ENCODE measurements at places on chromosomes 4 and X. TPM values are rescaled to one million over a fixed set of nuclear protein-coding genes. Genes with fewer than 3 reads are reported as not detected.
A peak's percentile ranks its signal among the peaks of the same experiment; 100 is the strongest.

The FAM9C gene
- 0.05 TPM for total RNA-seq

The NSUN7 gene
- total RNA-seq = 0.07 TPM

The NWD2 gene
- total RNA-seq = not detected

The GPRIN3 gene
- total RNA-seq = 22.7 TPM

The ATP10D gene
- 3.0 TPM for total RNA-seq

The MAGED4B gene
- total RNA-seq = 2.0 TPM

The RIPPLY1 gene
- not detected for total RNA-seq

The GRID2 gene
- total RNA-seq = not detected

DNA sequence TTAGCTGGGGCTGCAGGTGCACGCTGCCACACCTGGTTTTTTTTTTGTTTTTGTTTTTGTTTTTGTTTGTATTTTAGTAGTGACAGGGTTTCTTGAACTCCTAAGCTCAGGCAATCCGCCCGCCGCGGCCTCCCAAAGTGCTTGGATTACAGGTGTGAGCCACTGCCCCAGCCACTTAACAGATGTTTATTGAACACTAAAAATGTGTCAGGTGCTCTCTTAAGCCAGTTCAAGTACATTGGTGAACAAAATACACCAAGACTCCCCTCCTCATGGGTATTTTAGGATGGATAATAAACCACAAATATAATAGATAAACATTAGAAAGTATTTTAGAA is 69.9 kb downstream of the TRAPPC11 start:
- no peak overlapping the region for H3K4me3 ChIP-seq
- no peaks in the 10 kb centered on the region for H3K36me3 ChIP-seq
- no peaks in the 10 kb centered on the region for H3K27me3 ChIP-seq
- H3K27ac ChIP-seq = no peak overlapping the region

- H3K27ac ChIP-seq = no peak overlapping the region
- H3K36me3 ChIP-seq = no peaks in the 10 kb centered on the region
- H3K4me1 ChIP-seq = no peaks in the 10 kb centered on the region
- no peak for DNase-seq
- no peaks in the 10 kb centered on the region for H3K27me3 ChIP-seq
Observed at GRCh38 chrX:96176921-96177320, 507.7 kb upstream of the DIAPH2 start.

DNA sequence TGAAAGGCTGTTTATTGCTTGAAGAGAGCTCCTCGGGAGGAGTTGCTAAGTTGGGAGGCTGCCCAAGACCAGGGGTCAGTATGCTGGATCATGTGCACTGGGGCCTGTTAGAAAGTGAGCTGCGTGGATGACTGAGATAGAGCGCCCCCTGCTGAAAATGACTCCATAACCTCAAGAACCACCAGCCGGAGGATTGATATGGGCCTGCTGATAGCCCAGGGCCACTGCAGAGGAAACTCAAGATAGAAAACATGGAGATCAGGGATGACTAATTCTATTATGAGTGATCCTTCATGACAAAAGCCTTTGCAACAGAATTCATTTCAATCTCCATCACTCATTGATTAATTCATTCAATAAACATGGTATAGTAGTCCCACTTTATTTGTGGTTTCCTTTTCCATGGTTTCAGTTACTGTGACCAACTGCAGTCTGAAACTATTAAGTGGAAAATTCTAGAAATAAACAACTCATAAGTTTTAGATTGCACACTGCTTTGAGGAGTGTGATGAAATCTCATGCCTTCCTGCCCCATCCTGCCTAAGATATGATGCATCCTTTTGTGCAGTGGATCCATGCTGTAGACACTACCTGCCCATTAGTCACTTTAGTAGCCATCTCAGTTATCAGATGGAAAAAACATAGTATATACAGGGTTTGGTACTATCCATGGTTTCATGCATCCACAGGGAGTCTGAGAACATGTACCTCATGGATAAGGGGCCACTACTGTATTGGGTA is 126.7 kb upstream of the MBNL3 start:
- no peaks in the 10 kb centered on the region for H3K4me1 ChIP-seq
- H3K4me3 ChIP-seq = no peak overlapping the region
- DNase-seq = peak; percentile 57
- no peak overlapping the region for H3K27ac ChIP-seq
- no peaks in the 10 kb centered on the region for H3K27me3 ChIP-seq

DNA sequence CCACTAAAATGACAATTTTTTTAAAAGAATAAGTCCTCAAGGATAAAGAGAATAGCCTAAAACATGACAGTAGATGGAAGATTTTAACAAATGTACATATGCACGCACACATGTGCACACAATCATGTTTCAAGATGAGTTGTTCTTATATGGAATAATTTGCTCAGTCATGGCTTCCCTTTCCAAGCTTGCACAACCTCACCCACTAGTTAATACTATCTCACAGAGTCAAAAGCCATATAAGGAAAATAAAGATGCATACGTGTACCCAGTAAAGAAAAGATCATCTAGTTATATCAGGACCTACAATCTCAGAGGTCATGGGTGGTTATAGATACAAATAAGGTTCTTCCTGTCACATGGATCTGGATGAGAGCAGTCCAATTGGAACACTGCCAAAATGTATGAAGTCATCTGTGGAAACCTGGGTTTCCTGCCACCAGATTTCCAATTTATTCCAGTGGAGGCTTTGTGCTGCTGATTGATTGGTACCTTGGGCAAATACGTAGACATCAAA is 56.1 kb downstream of the FAM13A start:
- H3K27ac ChIP-seq = no peak overlapping the region
- H3K27me3 ChIP-seq = no peaks in the 10 kb centered on the region
- H3K36me3 ChIP-seq = no peaks in the 10 kb centered on the region
- H3K4me3 ChIP-seq = no peak overlapping the region

DNA sequence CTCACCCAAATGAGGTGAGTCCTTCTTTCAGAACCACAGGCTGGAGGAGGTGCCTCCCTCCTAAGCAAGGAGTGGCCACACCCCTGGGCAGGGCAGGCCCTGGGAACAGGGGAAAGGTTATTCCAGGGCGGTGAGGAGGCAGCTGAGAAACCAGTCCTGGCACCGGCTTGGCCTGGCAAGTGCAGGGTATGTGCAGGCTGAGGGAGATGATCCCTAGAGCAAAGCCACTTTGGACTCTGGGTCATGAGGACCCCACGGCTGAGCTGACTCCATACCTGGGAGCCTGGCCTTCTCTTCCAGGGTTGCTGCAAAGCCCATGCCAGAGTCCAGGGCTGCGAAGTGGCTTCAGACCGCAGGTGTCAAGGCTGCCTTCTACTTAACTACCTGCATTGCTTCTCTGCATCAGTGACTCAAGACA is 49.5 kb upstream of the HELT start:
- peaks cover 8% of the 10 kb centered on the region for H3K4me1 ChIP-seq
- H3K27me3 ChIP-seq = peaks cover 13% of the 10 kb centered on the region
- H3K4me3 ChIP-seq = no peak overlapping the region
- DNase-seq = no peak
- H3K27ac ChIP-seq = no peak overlapping the region

DNA sequence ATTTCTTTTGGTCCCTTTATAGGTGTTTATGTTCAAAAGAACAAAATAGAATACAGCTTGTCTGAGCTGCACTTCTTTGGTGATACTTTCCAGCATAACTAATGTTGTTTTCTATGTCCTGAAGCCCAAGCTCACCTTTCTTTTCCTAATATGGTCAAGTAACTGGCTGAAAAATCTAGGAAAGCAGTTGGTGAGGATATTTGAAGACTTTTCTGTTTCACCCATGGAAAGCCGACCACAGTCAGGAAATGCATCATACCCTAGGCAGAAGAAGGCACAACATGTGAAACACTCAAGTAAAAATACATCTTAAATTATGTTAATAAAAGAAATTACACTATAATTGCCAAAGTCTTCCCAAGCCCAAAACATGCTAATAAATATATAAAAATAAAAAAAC is 337.0 kb downstream of the PDGFC start:
- H3K36me3 ChIP-seq = no peaks in the 10 kb centered on the region
- H3K4me3 ChIP-seq = no peak overlapping the region
- no peak for DNase-seq
- no peak overlapping the region for H3K27ac ChIP-seq
- H3K27me3 ChIP-seq = no peaks in the 10 kb centered on the region

DNA sequence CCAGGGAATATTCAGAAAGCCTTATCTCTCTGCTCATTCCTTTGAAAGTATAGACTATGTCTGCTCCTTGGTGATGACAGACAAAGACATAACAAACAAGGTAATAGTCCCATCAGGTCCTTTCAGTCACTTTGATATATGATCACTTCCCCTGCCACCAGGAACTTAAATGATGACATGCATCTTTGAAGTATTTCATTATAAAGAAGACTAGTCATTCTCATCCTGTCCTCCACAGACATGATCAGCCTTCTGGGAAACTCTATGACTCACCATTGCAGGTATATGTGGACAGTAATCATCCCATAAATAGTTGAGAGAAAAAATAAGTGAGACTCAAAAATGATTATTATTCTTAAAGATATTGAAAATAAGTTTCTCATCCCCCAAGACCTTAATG is 117.5 kb upstream of the VCX2 start:
- H3K36me3 ChIP-seq = no peaks in the 10 kb centered on the region
- no peak overlapping the region for H3K27ac ChIP-seq
- H3K4me3 ChIP-seq = no peak overlapping the region
- H3K27me3 ChIP-seq = no peaks in the 10 kb centered on the region
- DNase-seq = no peak

GRCh38 chrX:55111578-55112254 is 22.9 kb downstream of the PAGE2 start:
- no peak for DNase-seq
- no peaks in the 10 kb centered on the region for H3K27me3 ChIP-seq
- no peaks in the 10 kb centered on the region for H3K36me3 ChIP-seq
- H3K4me1 ChIP-seq = no peaks in the 10 kb centered on the region

DNA sequence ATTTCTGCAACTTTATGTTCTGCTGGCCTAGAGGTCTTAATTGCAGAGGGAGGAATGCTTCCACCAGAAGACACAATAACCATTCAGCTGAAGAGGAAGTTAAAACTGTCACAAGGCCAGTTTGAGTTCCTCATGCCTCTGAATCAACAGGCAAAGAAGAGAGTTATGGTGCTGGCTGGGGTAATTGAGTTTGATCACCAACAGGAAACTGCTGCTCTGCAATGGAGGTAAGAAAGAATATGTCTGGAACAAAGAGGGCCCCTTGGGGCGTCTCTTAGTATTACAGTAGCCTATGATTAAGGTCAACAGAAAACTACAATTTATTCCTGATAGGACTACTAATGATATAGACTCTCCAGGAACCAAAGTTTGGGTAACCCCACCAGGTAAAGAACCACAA is 744.0 kb downstream of the FSTL5 start:
- no peak for DNase-seq
- no peaks in the 10 kb centered on the region for H3K36me3 ChIP-seq
- H3K27ac ChIP-seq = no peak overlapping the region
- H3K4me3 ChIP-seq = no peak overlapping the region

- no peak for DNase-seq
- H3K4me1 ChIP-seq = no peaks in the 10 kb centered on the region
- H3K36me3 ChIP-seq = no peaks in the 10 kb centered on the region
- no peaks in the 10 kb centered on the region for H3K27me3 ChIP-seq
- H3K4me3 ChIP-seq = no peak overlapping the region
Observed at GRCh38 chrX:10755439-10756334, 135.3 kb upstream of the MID1 start.

DNA sequence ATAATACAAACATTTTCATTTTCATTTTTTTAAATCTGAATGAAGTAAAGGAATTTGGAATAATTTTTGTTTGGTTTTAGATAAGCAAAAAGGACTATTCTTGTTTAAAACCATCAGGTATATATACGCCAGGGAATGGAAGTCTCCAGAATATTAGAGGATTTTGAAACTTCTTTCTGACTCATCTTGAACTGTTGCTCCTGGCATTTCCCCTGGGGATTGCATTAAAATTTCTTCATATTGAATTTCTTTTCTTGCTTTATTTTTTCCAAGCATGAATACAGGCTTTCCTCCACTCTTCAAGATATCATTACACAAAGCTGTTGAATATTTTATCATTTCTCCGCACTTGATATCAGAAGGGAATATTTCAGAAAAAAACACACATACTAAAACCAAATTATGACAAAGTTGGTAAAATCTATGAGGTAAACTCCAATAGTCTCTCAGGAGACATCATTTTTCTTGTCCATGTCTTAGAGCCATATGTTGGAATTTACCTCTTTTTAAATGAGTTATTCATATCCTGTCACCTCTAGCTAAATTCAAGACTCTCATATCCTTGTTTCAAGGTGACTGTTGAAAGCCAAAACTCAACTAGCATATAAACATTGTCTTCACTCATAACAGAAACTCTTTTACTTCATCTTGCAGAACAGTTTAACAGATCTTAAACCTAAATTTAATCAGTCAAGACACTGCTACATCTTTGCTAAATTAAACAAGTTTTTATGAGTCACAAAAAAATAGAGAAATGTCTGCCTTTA is 20.7 kb upstream of the CSN1S1 start:
- H3K27me3 ChIP-seq = no peaks in the 10 kb centered on the region
- H3K4me1 ChIP-seq = no peaks in the 10 kb centered on the region
- no peak for DNase-seq
- H3K27ac ChIP-seq = no peak overlapping the region
- no peak overlapping the region for H3K4me3 ChIP-seq

- H3K27ac ChIP-seq = no peak overlapping the region
- no peaks in the 10 kb centered on the region for H3K4me1 ChIP-seq
- no peak for DNase-seq
- H3K4me3 ChIP-seq = no peak overlapping the region
Observed at GRCh38 chr4:115119804-115120352, 6.5 kb upstream of the NDST4 start.

GRCh38 chrX:136497556-136498052 is at the start of gene HTATSF1:
TSS of gene HTATSF1 (plus strand) at chrX:136497592. CDS start at chrX:136497685, 93 bp downstream.
- DNase-seq = no peak
- peak within 1 kb of the TSS; percentile 93 for H3K4me3 ChIP-seq
- no peaks in the 10 kb centered on the region for H3K27me3 ChIP-seq
- H3K36me3 ChIP-seq = peaks cover 7% of the 10 kb centered on the region
- peaks cover 17% of the 10 kb centered on the region for H3K4me1 ChIP-seq

- peak overlapping the region; percentile 33 for H3K27ac ChIP-seq
- H3K27me3 ChIP-seq = no peaks in the 10 kb centered on the region
- H3K36me3 ChIP-seq = peaks cover 16% of the 10 kb centered on the region
- H3K4me3 ChIP-seq = no peak overlapping the region
Observed at GRCh38 chr4:158906073-158906472, 137.2 kb downstream of the FNIP2 start.

DNA sequence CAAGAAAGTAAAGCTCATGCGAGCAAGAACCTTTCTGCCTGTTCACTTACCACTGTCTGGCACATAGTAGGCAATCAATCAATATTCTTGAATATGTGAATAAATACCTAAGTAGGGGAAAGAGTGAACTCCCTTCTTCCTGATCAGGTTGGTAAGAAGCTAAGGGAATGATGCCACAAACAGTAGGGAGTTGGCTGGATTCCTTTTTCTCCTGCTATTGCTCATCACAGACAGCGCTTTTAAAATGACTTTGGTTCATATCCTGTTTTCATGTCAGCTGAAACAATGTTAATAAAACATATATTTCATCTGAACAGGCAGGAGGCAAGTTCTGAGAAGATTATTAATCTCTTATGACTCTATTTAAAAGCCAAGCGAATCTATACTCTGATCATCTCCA is 99.2 kb downstream of the NSUN7 start:
- no peak overlapping the region for H3K27ac ChIP-seq
- no peaks in the 10 kb centered on the region for H3K36me3 ChIP-seq
- no peaks in the 10 kb centered on the region for H3K4me1 ChIP-seq
- peaks cover 25% of the 10 kb centered on the region for H3K27me3 ChIP-seq

- no peak overlapping the region for H3K4me3 ChIP-seq
- no peak overlapping the region for H3K27ac ChIP-seq
- no peaks in the 10 kb centered on the region for H3K4me1 ChIP-seq
- DNase-seq = no peak
- no peaks in the 10 kb centered on the region for H3K27me3 ChIP-seq
Observed at GRCh38 chr4:13907255-13907751, 279.8 kb upstream of the BOD1L1 start.

GRCh38 chr4:68734095-68734494 is 63.6 kb upstream of the UGT2B15 start:
- H3K4me3 ChIP-seq = no peak overlapping the region
- no peaks in the 10 kb centered on the region for H3K4me1 ChIP-seq
- H3K36me3 ChIP-seq = no peaks in the 10 kb centered on the region
- no peaks in the 10 kb centered on the region for H3K27me3 ChIP-seq
- no peak overlapping the region for H3K27ac ChIP-seq

Measured in activated CD4-positive, alpha-beta memory T cell treated with anti-CD3 and anti-CD28 coated beads for 36 hours (primary cell).